H1 (cell line): ENCODE measurements at places on chromosomes 3 and 15.
A peak's percentile ranks its signal among the peaks of the same experiment; 100 is the strongest.

DNA sequence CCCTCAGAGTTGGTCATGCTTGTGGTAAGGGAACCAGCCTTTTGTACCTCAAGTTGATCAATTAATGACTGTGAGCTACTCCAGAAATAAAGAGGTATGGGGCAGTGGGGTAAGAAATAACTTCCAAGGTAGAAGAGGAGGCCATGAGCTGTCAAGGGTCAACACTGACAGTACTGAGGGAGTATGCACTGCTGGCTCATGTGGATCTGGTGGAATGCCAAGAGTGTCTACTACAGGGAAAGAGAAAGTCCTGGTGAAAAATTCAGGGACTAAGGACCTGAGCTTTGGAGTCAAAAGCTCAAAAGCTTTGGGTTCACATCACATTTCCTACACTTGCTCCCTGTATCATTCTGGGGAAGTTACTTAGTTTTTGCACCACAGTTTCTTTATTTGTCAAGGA is 154.9 kb downstream of the SEMA6D start:
- no peak for DNase-seq

DNA sequence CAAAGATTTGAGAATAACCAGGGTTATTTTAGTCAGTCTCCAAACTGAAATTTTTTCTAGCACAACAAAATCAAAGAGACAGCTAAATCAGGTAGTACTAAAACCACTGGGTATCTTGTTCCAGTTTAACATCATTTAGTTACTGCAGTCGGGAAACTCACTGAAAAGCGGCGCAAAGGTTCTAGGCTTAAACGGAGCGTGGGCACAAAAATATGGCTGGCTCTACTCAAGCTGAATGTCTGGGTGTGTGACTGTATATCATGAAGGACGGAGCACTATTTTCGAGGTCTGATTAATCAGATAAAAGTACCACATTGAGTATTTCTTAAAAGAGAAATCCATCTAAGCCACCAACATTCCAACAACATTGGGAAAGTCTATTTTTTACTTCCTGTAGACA is 152.1 kb downstream of the TBL1XR1 start:
- no peak for DNase-seq

GRCh38 chr3:43892526-43892925 is 201.8 kb downstream of the ABHD5 start:
- DNase-seq, result no peak

DNA sequence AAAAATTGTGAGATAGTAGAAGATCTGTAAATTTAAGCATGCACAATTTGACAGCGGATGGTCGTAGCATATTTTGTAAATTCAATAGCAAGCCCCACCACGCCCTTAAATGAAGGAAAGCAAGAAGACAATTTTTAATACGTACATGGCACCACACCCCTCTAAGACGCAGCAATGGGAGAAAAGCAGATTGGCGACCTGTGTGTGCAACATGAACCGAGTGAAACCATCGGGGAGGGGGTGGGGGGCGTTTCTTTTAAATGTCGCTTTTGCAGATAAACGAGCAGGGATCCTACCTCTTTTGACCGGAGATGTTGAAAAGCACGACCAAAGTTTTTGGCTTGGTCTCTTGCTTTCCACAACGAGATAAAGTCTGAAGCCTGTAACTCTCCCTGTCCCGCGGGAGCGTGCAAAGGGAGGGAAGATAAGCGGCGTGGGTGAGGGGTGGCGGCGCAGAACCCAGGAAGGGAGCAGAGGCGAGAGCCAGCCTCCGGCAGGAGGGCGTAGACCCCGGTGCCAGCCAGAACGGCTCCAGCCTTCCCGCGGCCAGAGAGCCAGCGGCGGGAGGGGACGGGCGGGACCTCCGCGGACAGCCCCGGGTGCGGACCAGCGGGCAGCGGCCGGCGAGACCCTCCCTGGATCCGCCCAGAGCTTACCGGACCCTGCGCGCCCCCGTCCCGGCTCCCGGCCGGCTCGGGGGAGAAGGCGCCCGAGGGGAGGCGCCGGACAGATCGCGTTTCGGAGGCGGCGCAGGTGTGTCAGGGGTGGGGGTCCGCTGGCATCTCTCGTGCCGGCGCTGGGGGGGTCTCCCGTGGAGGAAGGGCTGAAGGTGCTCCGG is at the start of gene CHL1:
TSS of gene CHL1 (plus strand) at position 453 of the 838 bp plus-strand sequence. CDS start 123,014 bp downstream, outside the sequence.
- DNase-seq, result peak; percentile 77

DNA sequence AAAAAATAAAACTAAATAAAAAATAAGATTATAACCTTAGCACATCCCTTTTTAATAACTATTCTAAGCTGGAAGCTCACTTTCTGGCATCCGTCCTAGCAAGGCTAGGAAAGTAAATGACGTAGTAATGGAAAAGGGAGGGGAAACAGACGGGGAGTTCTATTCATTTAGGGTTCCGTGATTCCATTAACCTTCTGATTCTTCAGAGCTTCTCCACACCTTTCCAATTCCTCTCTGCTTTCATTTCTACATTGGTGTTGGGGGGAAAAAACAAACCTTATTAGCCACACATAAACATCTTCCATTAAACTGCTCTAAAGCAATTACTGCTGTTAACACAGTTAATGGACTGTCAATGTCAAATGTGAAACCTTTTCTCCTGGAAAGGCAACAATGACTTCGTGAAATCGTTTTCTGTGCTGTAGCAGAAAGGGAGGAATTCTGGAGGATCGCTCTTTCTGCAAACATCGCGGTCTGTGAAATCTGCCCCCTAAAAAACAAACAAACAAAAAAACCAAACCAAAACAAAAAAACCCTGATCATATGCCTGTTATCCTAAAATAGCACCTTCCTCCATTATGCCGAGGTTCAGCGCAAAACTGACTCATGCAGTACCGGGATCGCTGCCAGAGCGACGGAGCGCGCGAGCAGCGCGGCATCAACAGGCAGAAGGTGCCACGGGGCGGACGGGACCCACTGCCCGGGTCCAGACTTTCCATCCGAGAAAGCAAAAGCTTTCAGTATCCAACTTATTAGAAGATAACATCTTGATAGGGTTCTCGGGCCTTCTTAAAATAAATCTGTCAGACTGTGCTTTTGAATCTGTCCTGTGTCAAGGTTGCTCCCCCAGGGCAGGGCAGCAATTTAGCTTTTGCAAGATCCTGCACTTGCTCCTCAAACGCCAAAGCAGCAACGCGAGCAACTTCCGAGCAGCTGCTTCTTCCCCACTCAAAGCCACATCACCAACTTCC is 156.2 kb downstream of the FGF12 start:
- DNase-seq, result no peak

DNA sequence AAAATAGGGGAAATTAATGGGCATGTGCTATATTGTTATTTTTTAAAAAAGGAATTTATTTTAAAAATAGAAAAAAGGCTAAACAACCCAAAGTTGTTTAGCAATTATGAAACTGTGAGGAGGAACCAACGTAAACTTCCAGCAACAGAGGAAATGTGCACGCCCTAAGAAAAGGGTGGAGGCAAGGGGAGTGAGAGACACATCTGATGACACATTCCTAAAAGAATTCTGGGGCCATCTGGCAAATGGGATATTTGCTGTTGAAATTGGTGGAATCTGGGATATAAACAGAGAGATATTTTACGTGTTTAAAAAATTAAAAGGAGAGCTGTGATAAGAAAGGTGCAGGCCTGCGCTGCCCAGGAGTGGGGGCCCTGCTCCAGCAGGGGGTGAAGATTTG is 50.8 kb upstream of the MUC13 start:
- no peak for DNase-seq

DNA sequence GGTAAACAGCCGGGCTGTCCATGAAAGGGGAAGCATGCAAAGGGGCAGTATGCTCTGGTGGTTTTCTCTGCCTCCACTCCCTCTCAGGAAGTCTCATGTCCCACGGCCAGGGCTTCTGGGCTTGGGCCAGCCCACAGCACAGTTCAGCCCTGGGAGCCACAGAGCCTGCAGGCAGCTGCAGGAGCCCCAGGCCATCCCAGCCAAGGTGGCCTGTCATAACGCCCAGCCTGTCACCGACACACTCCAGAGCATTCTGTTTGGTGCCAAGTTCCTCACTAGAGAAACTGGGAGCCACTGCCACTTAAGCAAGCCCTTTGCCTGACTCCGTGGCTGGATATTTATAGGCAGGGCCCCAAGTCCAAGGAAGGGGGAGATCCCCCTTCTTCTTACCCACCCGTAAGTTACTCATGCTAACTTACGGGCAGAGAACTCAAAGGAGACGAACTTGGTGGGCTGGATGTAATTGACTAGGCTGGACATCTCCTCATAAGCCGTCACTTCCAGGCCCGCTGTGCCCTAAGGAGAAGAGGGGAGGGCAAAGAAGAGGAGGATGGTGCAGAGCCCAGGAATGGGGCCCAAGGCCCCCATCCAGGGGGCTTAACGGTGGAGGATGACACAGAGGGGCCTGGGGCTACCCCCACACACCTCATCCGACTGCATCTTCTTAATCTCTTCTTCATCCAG is 11.7 kb downstream of the PLCB2 start:
- no peak for DNase-seq

GRCh38 chr3:189449084-189449483 is 182.1 kb upstream of the TP63 start:
- DNase-seq, result no peak

DNA sequence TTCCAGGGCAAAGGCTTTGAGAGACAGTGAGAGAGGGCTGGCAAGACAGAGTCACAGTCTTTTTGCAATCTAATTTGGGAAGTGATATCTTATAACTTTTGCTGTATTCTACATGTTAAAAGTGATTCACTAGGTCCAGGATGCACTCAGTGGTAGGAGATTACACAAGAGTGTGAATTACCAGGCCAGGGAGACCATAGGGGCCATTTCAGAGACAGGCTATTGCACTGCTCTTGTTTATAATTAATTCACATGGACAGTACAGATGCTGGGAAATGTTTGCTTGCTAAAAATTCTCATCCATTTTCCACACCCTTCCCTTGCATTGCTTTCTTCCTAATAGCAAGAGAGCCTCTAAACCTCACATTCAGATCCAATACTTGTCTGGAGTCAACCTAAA is 22.6 kb upstream of the POMGNT2 start:
- no peak for DNase-seq

DNA sequence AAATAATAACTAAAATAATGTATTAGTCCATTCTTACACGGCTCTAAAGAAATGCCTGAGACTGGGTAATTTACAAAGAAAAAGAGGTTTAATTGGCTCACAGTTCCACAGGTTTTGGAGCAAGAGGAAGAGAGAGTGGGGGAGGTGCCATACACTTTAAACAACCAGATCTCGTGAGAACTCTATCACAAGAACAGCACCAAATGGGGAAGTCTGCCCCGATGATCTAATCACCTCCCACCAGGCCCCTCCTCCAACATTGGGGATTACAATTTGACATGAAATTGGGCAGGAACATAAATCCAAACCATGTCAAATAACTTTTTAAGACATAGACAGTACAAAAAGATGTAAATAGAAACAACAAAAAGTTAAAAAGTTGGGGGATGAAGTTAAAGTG is 63.2 kb downstream of the ILDR1 start:
- DNase-seq, result no peak

DNA sequence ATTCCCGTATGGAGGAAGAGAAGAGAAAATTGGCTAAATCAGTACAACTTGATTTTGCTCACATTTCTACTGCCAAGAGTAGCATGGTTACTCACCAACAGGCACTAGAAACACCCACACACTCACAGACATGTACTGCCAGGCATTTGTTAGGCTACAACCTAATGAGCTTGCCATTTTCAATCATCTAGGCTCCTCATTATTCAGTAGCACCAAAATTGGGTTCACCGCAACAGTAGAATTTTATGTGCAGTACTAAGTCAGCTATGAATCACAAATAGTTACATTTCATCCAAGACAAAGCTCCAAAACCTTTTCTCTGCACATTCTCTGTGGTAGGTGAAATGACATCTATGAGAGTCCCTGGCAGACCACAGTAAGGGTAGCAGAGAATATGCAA is 15.0 kb upstream of the THUMPD3 start:
- DNase-seq, result no peak

DNA sequence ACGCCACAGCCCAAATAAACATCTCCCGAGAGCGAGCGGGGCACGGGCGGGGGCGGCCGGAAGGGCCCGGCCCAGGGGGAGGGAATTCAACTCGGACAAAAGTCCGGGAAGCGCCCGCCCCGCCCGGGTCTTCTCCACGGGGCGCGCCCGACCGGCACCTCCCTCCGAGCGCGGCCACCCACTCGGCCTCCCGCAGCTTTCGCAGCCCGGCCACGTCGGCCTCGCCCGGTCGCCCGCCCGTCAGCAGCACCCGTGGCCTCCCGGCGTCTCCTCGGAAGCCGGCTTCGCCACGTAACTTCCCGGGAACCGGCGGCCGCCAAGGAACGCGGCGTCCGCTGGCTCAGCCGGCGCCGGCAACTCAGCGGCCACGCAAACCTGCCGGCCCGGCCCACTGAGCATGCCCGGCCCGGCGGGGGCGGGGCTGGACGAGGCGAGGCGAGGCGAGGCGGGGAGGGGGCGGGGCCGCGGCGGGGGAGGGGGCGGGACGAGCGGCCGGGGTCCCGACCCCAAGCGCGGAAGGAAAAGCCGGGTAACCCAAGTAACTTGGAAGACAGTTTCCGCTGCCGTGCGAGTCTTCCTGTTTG is at the start of gene TJP1:
TSS of gene TJP1 (minus strand) at position 369 of the 584 bp plus-strand sequence. CDS start 440 bp downstream, outside the sequence.
- peak; percentile 86 for DNase-seq

DNA sequence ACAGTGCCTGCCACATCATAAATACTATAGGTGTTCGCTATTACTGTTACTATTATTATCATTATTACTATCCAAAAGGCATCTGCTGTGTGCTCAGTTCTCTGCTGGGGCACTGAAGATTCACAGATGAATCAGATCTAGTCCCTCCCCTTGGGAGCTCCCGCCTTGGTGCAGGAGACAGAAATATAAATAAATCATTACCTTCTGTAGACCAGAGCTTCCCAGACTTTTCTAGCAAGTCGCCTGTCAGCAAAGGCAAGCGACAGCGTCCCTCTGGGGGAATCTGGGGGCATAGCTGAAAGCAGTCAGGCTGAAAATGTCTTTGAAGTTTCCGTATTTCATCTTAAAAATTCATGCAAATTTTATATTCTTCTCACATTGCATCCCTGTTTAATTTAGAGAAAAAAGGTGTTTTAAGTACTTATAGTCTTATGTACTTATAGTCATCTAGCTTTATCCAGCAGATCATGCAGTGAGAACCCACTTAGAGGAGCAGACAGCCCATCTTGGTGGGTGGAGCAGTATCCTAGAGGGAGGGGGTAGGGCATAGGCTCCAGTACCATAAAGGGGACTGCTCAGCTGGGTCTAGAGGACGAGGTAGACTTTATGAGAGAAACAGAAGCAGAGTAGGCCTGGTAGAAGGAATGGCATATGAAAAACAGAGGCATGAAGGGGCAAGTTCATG is 10.4 kb upstream of the BRPF1 start:
- DNase-seq, result no peak
